ENCODE measurements at places on chromosomes 3 and 15.

DNA sequence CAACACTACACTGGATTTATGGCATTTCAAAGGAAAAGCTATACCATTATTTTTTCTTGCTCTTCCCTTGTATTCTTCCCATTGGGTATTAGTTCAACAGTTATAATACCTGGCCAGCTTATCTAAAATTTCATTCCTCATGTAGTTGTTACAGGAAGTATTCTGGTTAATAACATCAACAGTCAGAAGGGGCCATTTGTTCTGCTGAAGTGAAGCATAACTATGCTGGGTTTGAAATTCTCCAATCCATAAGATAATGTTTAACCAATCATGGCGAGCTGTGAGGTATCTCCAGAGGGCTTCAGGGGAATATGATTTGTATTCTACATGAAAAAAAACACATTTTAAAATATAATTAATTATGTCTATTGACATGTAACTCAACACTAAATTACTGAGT lies 43.4 kb downstream of the SPG11 start:
- DNase-seq: no peak

DNA sequence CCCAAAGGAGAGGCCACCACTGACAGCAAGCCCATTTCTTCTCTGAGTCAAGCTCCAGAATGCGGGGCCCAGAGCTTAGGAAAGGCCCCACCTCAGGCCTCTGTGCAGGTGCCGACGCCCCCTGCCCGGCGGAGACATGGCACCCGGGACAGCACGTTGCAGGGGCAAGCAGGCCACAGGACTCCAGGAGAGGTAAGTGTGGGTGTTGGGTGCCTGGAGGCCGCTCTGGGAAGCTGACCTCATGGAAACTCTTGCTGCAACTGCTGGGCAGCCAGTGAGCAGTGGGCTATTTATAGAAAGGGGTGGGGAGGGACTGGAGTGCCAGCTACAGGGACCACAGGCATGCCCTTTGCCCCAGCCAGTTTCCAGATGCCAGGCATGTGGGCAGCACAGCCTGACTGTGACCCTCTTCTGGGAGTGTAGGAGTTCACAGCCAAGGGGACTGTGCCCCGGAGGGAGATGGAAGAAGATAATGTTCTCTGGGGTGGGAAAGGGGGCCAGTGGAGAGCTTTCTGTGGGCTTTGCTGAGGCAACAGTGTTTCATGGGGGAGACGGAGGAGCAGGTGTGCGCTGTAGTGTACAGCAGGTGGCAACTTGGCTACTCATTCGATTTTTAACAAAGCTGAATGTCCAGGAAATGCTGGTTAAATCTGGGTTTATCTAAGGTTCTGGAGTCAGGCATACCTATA lies 23.7 kb downstream of the ALPK3 start:
- DNase-seq: no peak

GRCh38 chr15:44727485-44728231 lies 8.7 kb upstream of the TRIM69 start:
- peak; percentile 43 for DNase-seq

- DNase-seq: no peak
Observed at GRCh38 chr3:190366133-190366532, 21.8 kb upstream of the CLDN16 start.

DNA sequence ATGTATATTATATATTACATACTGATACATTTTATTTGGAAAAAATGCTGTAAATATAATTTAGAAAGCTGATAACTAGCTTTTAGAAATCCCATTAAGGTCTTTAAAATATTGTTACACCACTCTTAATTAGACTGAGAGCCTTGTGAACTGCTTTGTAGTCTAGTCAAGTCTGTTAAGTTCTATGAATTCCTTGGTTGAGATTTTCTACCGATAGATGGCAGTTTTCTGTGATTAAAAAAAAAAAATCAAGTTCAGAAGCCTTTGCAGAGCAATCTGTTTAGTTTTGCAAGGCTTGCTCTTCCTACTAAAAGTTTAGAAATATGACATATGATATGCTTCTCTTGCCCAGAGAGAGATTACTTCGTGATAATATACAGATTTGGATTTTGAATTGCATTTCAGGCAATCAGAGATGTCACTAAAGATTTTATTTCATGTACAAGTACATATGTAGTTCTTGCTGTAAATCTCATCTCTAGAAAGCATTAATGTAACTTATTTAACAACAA lies 60.4 kb upstream of the SLITRK3 start:
- no peak for DNase-seq

GRCh38 chr3:52771334-52771681 lies 568 bp upstream of the NEK4 start:
- no peak for DNase-seq

DNA sequence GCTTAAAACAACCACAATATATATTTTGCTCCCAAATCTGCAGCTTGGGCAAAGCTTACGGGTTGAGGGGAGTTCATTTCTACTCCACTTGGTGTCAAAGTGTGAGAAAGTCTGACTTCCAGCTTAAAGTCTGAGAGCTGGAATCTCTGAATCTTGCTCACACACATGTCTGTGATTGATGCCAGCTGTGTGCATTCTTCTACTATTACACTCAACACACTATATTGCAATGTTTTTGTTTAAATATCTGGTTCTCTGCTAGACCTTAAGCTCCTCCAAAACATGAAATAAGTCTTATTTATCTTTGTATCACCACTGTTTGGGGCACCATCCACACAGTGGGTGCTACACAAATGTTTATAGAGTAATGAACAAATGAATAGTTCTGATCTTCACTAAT lies 36.7 kb upstream of the SECISBP2L start:
- no peak for DNase-seq

DNA sequence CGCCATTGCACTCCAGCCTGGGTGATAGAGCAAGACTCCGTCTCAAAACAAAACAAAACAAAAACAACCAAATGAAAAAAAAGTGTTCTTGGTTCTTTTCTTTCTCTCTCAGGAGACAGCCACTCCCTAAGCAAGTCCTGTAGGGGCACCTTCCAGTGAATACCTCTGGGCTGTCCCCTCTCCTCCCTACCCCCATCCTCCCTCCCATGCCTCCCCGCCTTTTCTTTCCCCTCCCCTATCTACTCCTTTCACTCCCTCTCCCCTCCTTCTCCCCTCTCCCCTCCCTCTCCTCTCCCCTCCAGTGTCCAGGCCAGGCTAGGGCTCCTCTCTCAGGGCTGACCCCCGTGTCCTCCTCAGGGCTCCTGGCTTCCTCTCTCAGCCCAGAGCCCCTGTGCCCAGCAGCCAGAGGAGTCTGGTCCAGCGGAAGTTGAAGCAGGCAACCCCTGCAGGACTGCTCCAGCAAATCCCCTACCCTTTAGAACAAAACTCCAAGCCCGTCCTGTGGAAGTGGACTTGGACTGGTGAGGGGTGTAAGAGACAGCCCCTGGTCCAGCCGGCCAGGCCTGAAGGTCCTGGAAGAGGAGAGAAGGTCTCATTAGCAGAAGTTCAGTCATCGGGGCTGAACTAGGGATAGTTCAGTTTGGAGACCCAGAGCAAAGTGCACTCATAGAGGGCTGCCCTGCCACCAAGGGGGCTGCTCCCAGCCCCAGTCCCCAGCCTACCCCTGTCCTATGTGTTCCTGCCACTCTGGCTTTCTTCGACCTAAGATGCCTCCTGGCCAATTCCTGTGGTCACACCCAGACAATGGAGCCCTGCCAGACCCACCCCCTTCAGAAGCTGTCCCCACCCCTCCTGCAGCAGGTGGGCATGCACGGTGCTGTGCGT lies 79.8 kb upstream of the IQSEC1 start:
- DNase-seq: no peak

GRCh38 chr3:187013159-187013716 lies 82.9 kb downstream of the ST6GAL1 start:
- DNase-seq: no peak

DNA sequence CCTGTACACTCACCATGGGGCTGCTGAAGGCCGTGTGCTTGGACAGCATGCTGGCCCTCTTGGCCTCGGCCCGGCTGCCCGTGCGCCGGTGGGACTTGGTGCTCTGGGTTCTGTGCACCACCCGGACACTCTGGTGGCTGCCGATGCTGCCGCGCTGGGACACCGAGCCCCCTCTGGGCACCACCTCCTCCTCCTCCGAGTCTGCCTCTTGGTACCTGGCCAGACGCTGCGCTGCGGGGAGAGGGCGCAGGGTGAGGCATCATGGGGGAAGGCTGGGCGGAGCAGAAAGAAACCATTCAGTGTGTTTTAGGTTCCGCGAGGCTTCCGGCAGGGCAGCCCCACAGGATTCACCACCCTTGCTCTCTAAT lies 145.0 kb downstream of the ATP10A start:
- DNase-seq: no peak

DNA sequence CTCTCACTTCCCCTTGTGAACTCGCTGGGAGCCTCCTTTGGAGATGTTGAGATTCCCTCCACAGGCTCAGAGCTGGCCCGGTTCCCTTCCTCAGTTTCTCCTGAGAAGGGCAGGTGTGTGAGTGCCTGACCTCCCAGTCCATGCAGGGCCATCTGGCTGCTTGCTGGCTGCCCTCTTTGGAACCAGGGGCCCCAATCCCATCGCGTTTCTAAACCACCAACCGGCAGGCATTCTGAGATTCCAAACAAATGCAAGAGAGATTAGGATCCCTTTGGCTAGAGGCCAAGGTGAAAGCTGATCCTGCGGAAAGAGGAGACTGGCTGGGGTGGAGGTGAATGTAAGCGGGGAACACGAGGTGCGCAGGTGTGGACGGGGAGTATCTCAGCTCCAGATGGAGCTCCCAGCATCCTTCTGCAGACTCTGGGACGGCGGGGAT lies 2.9 kb upstream of the PRRT3 start:
- no peak for DNase-seq

- DNase-seq: no peak
Observed at GRCh38 chr15:36914466-36914865, 185.9 kb downstream of the MEIS2 start.

GRCh38 chr15:29135309-29135657 lies 134.3 kb downstream of the NSMCE3 start:
- DNase-seq: no peak

DNA sequence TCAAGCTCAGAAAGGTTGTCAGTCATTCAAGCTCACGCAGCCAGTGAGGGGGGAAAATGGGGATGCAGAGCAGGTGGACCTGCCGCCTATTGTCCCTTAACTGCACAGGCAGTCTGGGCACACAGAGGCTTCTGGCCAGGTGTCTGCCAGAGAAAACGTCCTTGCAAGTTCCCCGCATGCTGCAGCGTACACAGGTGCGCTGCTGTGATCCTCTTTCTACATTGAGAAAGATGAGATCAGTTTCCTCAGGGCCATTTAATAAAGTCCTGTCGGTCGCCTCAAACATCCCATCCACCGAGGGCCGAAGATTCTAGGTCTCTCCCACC lies 445 bp upstream of the TSEN2 start:
- DNase-seq: no peak

DNA sequence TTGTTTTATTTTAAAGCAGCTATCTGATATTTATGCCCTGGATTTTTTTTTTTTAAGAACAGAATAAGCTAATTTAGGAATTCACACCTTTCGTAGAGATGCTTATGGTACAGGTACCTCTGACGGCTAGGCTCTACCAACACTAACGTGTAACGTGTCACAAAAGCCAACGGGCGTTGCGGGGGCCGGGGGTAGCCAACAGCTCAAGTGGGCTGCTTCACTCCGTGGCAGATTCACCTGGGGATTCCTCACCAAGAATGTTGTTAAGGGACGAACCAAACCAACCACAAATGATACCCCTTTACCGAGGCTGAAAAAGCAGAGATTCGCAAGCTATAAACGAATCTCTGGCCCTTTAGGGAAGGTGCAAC lies 1.0 kb downstream of the TMCC1 start:
- no peak for DNase-seq

- no peak for DNase-seq
Observed at GRCh38 chr15:90058775-90059174, 43.5 kb downstream of the IDH2 start.

DNA sequence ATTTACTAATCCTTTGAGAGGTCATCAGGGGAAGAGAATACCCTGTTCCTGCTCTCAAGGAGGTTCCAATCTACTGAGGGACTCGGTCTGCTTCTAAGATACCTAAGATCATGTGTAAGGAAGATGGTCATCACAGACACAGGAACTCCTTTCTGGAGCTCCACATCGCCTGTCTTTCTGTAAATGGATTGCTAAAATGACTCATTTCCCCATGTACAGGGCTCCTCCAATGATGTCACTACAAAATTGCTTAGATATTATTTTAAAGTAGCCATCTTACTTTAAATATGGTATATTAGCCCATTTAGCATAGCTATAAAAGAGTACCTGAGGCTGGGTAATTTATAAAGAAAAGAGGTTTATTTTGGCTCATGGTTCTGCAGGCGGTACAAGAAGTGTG lies 206.1 kb upstream of the PROK2 start:
- DNase-seq: no peak

- no peak for DNase-seq
Observed at GRCh38 chr15:63186065-63186464, 3.3 kb upstream of the RAB8B start.

- no peak for DNase-seq
Observed at GRCh38 chr3:127052121-127052561, 69.2 kb downstream of the PLXNA1 start.

Measured in CD4-positive, alpha-beta T cell treated with Interleukin-15 for 4 hours (primary cell).